Fibroblast of skin of right biceps (primary cell): ENCODE measurements at places on chromosomes 7 and 10.

- no peak for DNase-seq
Measured at GRCh38 chr10:48496105-48496830, 108.6 kb downstream of the ARHGAP22 start.

DNA sequence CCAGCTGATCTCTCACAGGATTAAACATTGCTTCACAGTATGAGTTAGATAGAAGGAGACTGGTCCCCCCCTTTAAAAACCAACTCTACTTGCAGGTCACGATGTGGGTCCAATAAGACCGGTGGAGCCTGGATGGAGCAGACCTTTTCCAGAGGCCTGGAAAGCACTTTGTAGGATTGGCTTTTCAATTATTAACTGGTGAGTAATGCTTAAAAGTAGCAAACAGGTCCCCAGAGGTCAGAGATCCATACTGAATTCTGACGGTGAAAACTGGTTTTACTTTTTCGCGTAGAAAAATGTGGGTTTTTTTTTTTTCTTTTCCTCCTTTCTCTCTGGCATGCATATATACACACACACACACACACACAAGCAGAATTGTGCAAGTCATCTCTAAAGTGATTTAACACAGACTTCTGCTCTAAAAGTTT lies 74.9 kb upstream of the OGDHL start:
- DNase-seq, result peak; percentile 5

DNA sequence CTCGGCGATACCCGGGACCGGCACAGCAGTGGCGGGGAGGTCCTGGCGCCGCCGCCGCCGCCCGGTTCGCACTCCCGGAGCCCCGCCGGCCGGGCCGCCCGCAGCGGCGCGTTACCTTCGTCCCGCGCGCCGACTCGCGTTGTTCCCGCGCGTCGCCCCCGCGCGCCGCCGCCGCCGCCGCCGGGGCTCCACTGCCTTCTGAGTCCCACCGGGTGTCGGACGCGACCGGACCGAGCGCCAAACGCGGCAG lies at the start of gene EZH2:
TSS of gene EZH2 (minus strand) at position 243 of the 250 bp plus-strand sequence. CDS start 36,993 bp downstream, outside the sequence.
- DNase-seq, result no peak

DNA sequence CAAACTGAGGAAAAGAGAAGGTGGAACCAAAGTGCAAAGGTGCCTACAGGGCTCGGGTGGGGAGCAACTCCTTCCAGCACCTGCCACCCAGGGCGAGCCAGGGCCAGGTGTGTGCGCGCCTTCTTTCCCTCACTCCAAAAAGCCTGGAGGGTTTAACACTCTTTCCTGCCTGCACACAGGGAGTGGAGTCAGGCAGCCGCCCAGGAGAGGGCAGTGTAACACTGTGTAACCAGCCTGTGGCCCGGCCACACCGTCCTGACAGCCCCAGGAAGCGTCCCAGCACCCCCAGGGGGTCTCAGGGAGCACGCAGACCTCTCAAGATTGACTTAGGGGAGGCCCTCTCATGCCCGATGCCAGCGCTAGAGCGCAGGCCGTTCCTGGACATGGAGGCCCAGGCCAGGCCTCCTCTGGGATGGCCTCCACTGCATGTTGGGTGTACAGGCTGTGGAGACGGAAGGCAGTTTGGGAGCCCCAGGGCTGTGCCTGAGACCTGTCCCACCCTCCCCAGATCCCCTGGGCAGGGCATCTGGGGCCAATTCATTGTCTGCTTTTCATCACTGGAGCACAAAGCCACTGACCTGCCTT lies 13.4 kb downstream of the BRI3 start:
- peak; percentile 50 for DNase-seq

GRCh38 chr7:143504937-143505297 lies 27.2 kb downstream of the TAS2R41 start:
- peak; percentile 36 for DNase-seq

- no peak for DNase-seq
Measured at GRCh38 chr10:97573672-97574071, 1.1 kb downstream of the ANKRD2 start.

GRCh38 chr10:24917493-24917892 lies 34.9 kb downstream of the PRTFDC1 start:
- no peak for DNase-seq

- DNase-seq, result peak; percentile 78
Measured at GRCh38 chr10:123945325-123945920, 53.8 kb upstream of the CPXM2 start.

DNA sequence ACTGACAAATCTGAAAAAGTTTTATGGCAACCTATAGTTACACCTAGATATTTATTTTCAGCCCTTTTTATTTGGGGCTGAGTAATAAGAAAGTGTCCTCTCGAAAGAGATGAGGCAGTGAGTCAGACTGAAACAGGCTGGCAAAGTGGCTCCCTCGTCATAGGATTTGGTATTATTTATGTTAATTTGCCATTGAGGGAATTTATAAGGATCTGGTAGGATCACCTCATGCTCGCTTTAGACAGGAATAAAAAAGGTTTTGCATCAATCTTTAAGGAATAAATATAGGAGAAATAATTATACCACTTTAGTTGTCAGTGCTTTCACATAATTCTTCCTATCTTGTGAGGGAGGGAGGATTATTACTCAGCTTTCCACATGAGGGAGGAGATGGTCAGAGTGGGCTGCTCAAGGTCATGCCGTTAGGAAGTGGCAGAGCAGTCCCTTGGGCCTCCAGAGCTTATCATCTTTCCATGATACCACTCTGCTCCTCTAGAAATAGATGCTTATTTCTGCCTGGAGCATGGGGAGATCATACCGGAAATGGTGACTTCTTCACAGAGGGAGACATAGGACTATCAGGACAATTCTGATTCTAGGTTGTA lies 356.8 kb downstream of the GPR158 start:
- DNase-seq, result no peak

DNA sequence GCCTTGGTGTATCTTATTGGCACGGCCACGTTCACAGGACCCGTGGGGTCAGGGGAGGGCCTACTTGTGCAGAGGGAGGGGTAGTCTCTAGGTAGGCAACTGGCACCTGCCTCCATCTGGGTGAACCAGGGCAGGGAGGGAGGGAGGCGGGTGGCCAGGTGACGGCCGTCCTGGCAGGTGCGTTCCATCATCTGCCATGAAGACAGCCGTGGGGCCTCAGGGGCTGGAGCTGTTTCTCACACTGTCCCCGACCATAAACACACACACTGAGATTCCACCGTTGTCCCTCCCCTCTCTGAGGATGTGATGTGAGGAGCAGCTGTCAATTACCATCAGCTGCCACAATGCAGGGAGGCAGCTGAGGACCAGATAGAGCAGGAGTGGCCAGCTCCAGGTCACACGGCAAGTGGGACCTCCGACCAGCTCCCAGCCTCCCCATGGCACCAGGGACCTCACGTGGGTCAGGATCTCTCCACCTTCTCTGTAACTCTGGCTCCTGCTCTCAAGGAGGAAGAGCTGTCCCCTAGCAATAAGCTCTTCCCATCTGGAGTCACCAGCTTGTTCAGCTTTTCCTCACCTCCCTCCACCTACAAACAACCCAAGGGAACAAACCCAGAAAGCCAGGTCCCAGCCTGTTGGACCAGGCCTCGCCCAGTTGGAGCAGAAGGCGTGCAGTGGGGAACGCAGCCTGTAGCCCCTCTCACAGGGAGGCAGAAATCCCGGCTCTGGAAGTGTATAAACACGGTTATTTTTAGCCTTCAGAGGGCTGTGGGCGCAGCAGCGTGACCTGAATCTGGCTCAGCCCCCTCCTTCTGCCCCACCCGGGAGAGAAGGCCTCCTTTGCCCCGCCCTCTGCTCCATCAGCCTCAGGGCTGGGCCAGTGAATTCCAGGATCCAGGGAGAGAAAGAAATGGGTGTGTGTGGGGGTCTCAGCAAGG lies 33.1 kb downstream of the ZMIZ1 start:
- peak; percentile 69 for DNase-seq

DNA sequence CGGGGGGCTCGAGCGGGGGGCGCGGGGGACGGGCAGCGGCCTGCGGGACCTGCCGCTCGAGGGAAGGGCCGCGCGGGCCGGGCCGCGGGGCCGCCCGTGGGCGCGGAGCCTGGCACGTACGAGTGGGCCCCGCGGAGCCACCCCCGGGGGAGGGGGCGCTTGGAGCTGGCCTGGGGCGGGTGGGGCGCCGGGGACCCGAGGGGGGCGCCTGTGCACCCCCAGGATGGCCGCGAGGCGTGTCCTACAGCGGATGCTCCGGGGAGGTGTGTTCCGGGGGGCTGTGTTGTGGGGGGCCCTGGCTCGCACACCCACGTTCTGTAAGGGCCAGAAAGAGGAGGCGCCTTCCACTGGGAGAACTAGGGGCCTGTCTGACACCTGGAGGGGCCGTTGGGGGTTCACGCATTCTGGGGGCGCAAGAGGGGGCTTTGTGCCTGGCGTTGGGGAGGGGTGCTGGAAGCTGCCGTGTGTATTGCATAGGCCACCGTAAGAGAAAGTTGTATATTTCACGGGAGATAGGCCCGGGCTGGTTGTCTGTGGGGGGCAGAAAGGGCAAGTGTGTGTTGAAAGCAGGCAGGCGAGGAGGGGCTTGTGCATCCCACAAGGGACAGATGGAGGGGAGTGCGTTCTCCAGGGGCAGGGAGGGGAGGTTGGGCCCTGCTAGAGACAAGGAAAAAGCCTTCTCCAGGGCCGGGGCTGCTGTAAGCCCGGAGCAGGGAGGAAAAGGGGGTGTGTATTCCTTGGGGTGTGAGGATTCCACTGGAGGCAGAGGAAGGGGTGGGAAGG lies 663 bp downstream of the VPS37D start:
- DNase-seq, result peak; percentile 7

DNA sequence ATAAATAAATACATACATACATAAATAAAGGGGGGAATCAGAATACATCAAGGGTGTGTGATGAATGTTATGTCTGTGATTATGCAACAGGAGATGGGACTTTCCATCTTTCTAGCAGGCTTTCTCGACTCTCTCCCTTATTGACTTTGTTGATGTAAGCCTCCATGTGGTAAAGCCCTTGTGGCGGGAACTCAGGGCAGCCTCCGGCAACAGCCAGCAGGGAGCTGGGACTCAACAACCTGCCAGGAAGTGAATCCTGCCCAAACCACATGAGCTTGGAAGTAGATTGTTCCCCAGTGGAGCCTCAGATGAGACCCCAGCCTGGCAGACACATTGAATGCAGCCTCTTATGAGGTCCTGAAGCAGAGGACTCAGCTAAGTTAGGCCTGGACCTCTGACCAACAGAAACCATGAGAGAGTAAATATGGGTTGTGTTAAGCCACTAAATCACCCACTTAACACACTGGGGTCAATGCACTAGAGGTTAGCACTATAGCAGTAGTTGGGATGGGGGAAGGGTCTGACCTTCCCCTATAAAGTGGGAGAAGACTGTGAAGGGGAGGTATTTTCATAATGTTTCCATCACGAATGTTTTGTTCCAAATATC lies 104.0 kb downstream of the JCAD start:
- DNase-seq, result peak; percentile 36

DNA sequence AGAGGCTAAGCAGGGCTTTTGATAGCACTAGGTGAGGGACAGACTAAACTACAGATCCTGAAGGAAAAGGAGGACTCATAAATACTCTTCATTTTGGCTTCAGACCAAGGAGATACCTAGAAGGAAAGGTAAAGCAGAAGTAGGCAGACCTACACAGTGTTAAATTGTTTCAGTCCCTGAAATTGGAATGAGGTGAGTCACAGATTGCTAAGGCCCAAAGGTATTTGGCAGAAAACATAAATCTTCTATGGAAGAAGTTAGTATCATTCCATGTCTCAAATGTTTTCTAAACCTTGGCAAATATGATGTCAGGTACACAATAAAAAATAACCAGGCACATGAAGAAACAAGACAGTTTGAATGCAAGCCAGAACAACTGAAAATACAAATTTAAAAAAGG lies 30.0 kb downstream of the MTERF1 start:
- DNase-seq, result peak; percentile 46

- peak; percentile 39 for DNase-seq
Measured at GRCh38 chr7:127892488-127893314, 138.5 kb downstream of the LRRC4 start.

GRCh38 chr10:3524086-3524960 lies 260.7 kb downstream of the KLF6 start:
- no peak for DNase-seq

- no peak for DNase-seq
Measured at GRCh38 chr10:132677473-132678227, 108.3 kb downstream of the NKX6-2 start.

- DNase-seq, result no peak
Measured at GRCh38 chr7:91847876-91848588, 32.5 kb downstream of the MTERF1 start.

DNA sequence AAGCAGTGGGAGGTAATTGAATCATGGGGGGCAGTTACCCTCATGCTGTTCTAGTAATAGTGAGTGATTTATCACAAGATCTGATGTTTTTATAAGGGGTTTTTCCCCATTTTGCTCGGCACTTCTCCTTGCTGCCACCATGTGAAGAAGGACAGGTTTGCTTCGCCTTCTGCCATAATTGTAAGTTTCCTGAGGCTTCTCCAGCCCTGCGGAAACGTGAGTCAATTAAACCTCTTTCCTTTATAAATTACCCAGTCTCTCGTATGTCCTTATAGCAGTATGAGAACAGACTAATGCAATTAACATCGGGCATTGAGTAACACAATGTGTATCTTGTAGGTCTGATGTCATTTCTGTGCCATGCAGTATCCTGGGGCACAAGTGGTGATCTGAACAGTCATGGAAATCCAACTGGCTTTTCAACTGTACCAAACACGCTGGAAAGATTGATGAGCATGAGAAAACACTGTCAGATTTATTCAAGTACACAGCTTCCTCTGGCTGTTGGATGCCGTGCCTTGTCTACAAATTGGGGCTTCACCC lies 208.6 kb upstream of the KIAA1217 start:
- no peak for DNase-seq

DNA sequence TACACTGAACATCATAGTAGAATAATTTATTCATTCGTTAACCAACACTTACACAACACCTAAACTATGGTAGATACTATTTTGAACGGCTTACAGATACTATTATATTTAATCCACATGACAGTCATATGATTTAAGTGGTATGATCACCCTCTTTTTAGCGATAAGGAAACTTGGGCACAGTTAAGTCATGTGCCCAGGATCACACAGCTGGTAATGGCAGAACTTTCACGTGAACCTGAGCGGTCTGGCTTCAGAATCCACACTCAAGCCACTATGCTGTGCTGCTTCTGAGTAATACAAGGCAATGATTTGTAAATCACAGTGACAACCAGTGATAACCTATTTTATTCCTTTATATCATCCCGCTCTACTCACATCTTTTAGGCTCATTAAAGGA lies 99.1 kb downstream of the CELF2 start:
- DNase-seq, result no peak

GRCh38 chr10:61835069-61835945 lies 66.2 kb upstream of the ARID5B start:
- DNase-seq, result peak; percentile 81

- no peak for DNase-seq
Measured at GRCh38 chr7:125555916-125556315, 626.3 kb upstream of the POT1 start.

DNA sequence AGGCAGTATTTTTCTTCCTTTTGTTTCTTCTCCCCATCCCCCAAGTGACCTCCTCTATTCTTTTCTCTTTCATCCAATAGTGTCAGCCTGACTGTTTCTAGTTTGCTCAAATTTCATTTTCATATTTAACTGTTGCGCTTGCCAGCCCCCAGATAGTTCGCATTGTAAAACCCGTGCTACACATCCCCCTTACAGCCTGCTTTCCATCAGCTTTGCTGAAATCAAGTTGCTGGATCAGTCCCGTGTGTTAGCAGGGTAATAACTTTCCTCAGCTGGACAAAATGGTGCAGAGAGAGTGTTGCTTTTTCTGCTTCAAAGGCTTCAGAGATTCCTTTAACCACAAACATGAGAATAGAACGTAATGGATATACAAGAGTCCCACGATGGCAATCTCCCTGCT lies 180.6 kb upstream of the NPVF start:
- DNase-seq, result no peak

GRCh38 chr7:77284005-77284404 lies 84.4 kb upstream of the FGL2 start:
- no peak for DNase-seq
